ENCODE measurements at places on chromosomes 11 and 22.

DNA sequence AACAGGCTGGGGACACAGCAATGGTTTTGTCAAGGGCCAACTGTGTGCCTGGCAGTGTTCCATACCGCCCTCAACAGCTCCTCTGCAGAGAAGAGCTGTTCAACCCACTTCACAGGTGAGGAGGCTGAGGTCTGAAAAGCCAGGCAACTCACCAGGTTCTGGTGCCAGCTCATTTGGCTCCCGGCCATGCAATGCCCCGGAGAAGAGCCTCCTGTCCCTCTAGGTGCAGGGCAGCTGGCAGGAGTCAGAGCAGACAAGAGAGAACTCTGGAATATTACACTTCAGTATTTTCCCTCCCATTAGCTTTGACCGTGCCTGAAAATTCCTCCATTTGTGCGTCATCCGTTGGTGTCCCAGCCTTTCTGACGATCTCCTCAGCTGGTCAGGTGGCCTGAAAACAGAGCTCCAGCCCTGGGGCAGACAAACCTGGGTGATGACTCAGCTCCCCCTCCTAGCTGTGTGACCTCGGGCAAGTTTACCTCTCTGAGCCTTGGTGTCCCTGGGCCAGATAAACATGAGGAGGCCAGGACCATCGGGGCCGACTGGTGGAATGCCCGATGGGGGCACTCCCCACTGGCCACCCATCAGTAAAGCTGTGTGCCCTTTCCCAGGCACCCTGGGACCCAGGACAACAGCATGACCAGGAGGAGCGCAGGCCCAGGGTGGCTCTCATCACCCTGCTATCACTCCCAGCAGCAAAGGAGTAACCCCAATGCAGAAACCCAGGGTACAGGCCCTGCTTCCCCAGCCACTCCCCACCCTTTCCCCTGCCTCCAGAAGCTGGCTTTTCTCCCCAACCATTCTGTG is 9.6 kb upstream of the C1QTNF6 start:
- DNase-seq, result no peak

DNA sequence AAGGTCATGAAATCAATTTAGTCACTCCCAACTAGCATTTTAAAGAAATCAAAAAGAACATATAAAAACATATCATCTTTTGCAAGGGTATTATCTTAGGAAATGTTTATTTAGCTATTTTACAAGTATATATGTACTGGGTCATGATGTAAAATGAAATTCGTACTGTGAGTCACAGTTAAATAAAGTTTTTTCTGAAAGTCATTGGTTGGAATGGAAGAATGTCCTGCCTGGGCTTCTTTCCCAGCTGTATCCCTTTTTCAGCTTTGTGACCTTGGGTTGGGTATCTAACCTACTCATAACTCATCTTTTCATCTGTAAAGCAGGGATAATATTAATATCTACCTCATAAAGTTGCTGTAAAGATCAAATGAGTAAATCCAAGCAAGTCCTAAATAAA is 15.7 kb downstream of the FDX1 start:
- DNase-seq, result no peak

GRCh38 chr11:16781936-16782919 is 43.8 kb downstream of the C11orf58 start:
- DNase-seq, result no peak

GRCh38 chr11:107591378-107592230 is 657 bp downstream of the ELMOD1 start:
- DNase-seq, result peak; percentile 30

DNA sequence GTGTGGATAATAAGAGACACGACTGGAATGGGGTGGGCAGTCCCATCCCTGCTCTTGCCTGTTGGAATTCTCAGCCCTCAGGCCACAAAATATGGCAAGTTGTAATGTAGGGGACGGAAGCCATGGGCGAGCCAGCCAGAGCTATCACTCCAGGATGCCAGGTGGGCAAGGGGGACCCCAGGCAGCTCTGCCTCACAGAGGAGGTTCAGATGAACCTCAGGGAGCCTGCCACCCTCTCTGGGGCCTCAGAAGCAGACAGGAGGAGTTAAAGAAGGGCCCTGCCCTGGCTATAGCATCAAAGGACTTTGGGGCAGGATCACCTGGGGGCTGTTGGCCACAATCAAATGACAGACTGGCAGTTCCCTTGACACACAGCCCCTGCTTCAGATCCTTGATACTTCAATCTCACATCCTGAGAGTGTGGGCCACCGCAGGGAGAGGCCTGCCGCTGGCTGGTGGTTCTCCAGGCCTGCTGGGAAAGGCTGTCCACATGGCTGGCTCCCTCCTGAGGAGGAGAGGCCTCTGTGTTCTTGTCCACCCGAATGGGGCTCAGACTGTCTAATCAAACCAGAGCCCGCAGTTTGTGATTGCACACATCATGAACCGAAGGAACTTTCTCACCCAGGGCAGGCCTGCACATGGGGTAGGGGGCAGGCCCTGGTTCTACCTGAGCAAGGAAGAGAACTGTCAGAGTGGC is 31.4 kb downstream of the IGLL1 start:
- DNase-seq, result no peak

GRCh38 chr11:8739309-8739793 is 56.8 kb downstream of the RPL27A start:
- DNase-seq, result no peak

GRCh38 chr11:76244316-76244851 is 38.1 kb upstream of the WNT11 start:
- no peak for DNase-seq

DNA sequence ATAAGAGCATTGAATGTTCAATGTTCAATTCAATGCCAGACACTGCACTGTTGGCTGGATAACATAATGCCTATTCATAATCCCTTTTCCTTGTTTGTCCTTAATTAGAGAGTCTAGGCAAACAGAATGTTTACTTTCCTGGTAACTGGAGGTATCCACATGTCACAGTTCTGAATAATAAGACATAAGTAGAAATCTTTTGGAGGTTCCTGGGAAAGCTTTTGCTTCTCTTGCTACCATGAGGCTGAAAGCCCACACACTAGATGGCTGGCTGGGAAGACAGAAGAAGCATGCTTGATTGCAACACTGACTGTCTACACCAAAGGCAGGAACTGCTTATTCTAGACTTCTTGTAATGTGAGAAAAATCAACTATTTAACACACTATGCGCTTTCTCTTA is 79.5 kb downstream of the GAB2 start:
- DNase-seq, result no peak

GRCh38 chr11:69986440-69986787 is 91.7 kb upstream of the ANO1 start:
- DNase-seq, result no peak

GRCh38 chr11:11752679-11753078 is 89.1 kb upstream of the USP47 start:
- no peak for DNase-seq
